ENCODE measurements at places on chromosomes 3 and 15.
A peak's percentile ranks its signal among the peaks of the same experiment; 100 is the strongest.

- no peak for DNase-seq
Observed at GRCh38 chr15:90103701-90104329, 1.5 kb upstream of the IDH2 start.

GRCh38 chr3:151404316-151404715, 19.8 kb upstream of the P2RY12 start:
- no peak for DNase-seq

GRCh38 chr3:33392703-33393125, 47.5 kb downstream of the UBP1 start:
- DNase-seq = peak; percentile 91

DNA sequence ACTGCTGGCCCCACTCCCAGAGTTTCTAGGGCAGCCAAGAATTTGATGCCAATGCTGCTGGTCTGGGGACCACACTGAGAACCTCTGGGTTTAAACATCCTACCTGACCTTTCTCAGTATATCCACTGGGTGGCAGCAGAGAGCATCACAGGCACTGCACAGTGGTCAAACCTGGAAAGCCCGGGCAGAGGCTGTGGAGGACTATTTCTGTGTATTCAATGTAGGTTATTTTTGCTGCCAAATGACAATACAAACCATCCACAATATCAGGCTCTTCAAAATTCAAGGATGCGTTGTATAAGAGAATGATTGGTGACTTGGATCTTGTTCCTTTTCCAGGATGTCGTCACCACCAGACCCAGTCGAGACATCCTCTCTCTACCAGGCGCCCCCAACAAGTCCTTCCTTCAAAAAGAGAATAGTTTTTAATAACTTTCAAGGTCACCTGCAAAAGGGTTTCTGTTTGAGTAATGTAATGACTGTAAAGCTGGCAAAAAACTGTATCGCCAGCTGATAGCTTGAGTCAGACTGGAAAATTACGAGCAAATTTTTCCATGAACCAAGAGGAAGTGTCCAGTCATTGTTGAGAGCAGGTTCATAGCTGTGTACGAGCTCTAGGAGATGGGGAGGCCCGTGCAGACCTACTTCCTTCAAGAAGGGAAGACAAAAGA, 30.5 kb upstream of the MYZAP start:
- DNase-seq = peak; percentile 70

DNA sequence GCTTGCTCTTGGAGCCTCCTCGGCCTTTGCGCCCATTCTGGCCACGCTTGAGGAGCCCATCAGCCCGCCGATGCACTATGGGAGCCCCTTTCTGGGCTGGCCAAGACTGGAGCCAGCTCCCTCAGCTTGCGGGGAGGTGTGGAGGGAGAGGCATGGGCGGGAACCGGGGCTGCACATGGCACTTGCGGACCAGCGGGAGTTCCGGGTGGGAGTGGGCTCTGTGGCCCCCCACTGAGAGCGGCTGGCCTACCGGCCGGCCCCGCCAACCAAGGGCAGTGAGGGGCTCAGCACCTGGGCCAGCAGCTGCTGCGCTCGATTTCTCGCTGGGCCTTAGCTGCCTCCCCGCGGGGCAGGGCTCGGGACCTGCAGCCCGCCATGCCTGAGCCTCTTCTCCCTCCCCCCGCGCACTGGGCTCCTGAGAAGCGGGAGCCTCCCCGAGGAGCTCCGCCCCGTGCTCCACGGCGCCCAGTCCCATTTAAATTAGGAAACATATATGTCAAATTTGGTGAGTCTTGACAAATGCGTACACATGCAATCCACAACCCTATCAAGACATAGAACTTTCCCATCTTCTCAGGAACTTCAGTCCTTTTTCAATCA, 97.6 kb upstream of the CNTN3 start:
- DNase-seq = no peak

- DNase-seq = peak; percentile 65
Observed at GRCh38 chr15:30859091-30859874, 44.4 kb upstream of the FAN1 start.

GRCh38 chr3:99084826-99085225, 183.3 kb upstream of the DCBLD2 start:
- DNase-seq = no peak

GRCh38 chr15:82108489-82109078, 62.8 kb upstream of the MEX3B start:
- DNase-seq = peak; percentile 70

DNA sequence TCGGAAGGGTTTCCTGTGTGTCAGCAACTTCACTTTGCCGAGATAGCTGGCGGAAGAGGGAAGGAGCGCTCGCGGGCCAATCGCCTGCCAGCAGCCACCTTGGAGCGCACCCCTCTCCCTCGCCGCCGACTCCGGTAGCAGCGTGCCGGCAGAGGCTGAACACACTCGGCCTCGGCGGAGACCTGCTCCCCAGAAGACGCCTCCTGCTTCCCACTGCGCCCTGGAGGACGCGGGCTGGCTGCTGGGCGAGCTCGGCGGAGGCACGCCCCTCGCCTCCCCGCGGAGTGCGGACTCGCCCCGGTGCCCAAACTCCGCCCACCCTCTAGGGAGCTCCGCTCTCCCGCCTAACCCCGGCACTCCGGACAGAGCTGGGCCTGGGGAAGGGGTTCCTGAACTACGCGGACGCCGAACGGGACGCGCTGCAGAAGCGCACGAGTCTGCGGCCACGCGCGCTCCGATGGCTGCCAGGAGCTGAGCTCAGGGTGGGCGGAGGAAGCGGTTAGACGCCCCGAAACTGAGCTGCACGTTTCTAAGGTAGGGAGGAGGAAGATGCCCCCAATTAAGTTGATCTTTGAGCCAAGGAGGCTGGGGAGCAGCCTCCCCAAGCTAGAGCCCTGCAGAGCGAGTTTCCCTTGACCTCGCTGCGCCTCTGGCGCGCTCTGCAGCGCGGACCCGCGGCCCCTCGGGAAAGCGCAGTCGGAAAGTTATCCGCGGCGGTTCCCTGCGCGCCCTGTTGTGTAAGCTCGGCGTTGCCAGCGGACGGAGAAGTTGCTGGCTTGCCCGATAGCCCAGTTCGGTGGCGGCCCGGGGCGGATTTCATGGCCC, at the start of gene P2RY1:
Gene P2RY1 (plus strand): TSS at position 356 of the 825 bp plus-strand sequence. CDS start 652 bp downstream, outside the sequence.
- peak; percentile 27 for DNase-seq

- DNase-seq = no peak
Observed at GRCh38 chr3:13288732-13289718, 131.1 kb downstream of the NUP210 start.

DNA sequence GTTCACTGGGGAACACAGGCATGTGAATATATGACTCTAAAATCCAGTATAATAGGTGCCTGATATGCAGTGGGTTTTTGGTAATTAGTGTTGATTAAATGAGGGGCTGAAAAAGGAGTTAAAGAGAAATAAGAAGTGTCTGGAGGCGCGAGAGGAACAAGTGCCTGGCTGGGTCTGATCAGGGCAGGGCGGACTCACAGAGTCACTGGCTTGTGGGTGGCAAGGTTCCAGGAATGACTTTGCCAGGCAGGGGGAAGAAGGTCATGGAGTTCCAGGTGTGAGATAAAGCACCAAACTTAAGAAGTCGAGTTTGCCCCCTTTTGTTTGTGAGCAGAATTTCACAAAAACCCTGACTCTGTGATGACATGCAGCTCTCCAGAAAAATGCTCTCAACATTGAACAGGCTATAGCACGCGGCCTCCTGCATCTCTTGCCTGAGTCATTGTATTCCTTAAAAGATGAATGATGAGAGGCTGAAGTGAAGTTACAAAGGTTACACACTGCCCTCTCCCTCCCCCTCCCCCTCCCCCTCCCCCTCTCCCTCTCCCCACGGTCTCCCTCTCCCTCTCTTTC, 63.0 kb upstream of the LMCD1 start:
- DNase-seq = no peak

DNA sequence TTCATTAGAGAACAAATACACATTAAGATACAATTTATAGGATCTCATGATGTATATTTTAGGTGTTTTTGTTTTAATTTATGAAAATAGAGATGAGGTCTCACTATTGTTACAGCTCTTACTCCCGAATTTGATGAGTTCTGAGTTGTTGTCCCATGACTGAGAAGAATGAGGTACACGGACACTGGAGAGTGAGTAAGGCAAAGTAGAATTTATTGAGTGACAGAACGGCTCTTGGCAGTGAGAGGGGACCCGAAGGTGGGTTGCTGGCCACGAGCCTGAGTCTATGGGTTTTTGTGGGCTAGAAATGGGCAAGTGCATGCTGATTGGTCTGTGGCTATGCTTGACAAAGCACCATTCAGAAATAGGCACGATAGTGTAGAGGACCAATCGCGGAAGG, 3.1 kb upstream of the RNF168 start:
- DNase-seq = no peak

DNA sequence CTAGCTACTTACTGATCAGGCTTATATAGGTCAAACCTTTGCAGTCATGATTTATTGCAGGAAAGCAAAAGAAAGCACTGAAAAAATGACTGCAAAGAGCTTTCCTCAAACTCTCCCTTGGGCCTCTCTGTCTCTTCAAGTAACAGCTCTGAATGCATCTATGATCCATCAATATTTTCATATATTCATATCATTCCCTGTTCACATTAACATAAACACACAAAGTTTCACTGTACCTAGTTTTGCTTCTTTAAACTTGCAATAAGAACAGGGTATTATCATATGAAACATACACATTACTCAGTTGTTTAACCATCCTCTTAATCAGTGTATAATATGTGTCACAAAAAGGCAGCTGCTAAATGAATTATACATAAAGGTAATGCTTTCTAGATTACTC, 107.9 kb upstream of the ARL6 start:
- no peak for DNase-seq

DNA sequence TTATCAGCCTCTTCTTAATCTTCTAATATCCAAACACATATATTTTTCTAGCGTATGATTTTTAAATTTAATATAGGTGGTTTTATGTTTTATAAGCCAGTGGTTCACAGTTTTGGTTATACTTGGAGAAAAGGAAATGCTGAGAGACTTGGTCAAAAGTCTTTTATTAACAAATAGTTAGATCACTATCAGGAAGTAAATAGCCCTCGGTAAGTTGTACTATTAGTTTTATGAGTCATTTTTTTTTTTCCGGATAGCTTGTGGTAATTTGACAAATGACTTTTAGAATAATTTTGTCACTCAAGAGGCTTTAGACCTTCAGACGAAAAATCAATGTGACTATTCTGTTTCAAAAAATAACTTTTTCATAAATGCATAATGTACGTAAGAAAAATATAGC, 232.2 kb upstream of the ROBO1 start:
- DNase-seq = no peak

GRCh38 chr3:61832375-61833229, 271.2 kb downstream of the PTPRG start:
- no peak for DNase-seq

DNA sequence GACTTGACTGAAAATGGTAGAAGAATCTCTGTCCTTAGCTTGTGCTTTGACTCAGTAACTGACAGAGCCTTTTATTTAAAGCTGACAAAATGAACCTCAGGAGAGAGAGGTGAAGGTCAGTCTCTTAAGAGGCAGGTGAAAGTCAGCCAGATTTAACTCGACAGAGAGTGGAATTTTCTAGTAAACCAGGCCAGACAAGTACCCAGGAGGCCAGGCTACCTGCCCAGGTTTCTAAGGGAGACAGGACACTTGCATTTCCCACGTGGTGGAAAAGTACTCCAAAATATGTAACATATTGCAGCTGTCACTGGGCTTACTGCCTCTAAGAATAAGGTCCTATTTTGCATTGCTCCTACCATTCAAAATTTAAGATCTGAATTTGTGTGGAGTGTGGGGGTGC, 167.9 kb downstream of the FMN1 start:
- DNase-seq = no peak

DNA sequence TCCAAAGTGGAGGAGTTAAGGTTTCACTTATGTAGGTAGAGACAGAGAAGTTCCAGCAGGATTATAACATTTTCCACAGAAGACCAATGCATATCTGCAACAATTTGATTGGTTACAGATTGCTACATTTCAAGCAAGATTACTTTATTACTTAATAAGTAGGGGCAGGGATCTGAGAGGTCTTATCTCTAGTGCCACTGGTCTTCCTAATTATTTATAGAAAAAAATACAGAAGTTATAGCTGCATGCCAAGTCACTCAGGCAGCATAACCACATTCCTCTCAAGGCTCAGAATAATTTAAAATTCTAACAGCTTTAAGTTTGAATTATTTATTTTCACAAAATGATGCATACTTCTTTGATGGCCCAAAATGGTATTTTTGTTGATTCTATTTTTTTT, 30.5 kb downstream of the RAD54L2 start:
- DNase-seq = no peak
